ENCODE measurements at places on chromosomes 2 and 18. TPM values are rescaled to one million over a fixed set of nuclear protein-coding genes. Genes with fewer than 3 reads are reported as not detected.

CCDC68 gene
- 6.5 TPM for total RNA-seq

NOSTRIN gene
- 3.1 TPM for total RNA-seq

RASGRP3 gene
- 1.1 TPM for total RNA-seq

ADCYAP1 gene
- total RNA-seq: not detected

TUBA3E gene
- total RNA-seq: 3.6 TPM

PTPRN gene
- 1.1 TPM for total RNA-seq

FOXD4L1 gene
- 0.31 TPM for total RNA-seq

DSEL gene
- total RNA-seq: 0.40 TPM

C1QL2 gene
- 0.53 TPM for total RNA-seq

COLEC11 gene
- total RNA-seq: 0.70 TPM

All from A549 treated with Mapracorat at 1 μM for 4 hours (cell line).